Fibroblast of the aortic adventitia (primary cell): ENCODE measurements at places on chromosomes 2 and 18. TPM values are rescaled to one million over a fixed set of nuclear protein-coding genes. Genes with fewer than 3 reads are reported as not detected.

LHCGR gene
- 0.25 TPM in 1 of 2 replicates, not detected in the other for total RNA-seq

GKN2 gene
- not detected in 2 replicates for total RNA-seq

CYS1 gene
- total RNA-seq, result 3.2 and 7.0 TPM in 2 replicates

HOXD8 gene
- total RNA-seq, result 0.45 and 0.49 TPM in 2 replicates

HK2 gene
- 20.0 and 35.4 TPM in 2 replicates for total RNA-seq

STK11IP gene
- 11.7 and 12.3 TPM in 2 replicates for total RNA-seq

DQX1 gene
- total RNA-seq, result 0.27 TPM in 1 of 2 replicates, not detected in the other

TRIB2 gene
- 39.9 and 112 TPM in 2 replicates for total RNA-seq

USP37 gene
- 14.8 and 16.1 TPM in 2 replicates for total RNA-seq

DSG1 gene
- not detected in 2 replicates for total RNA-seq

MATN3 gene
- 0.82 and 1.1 TPM in 2 replicates for total RNA-seq

FAM237A gene
- not detected in 2 replicates for total RNA-seq

LOXHD1 gene
- not detected in 2 replicates for total RNA-seq

THOC1 gene
- 55.4 and 104 TPM in 2 replicates for total RNA-seq

NT5DC4 gene
- not detected in 2 replicates for total RNA-seq

MYCN gene
- not detected in 2 replicates for total RNA-seq

MAP3K20 gene
- total RNA-seq, result 53.1 and 68.2 TPM in 2 replicates

EVX2 gene
- not detected in 2 replicates for total RNA-seq

UGT1A3 gene
- total RNA-seq, result not detected in 2 replicates

DGUOK gene
- total RNA-seq, result 15.3 and 57.7 TPM in 2 replicates

FNDC4 gene
- 7.3 and 45.8 TPM in 2 replicates for total RNA-seq

ZNF396 gene
- 2.0 and 2.4 TPM in 2 replicates for total RNA-seq

CRYBA2 gene
- not detected in 2 replicates for total RNA-seq

SCG2 gene
- total RNA-seq, result 0.63 and 3.4 TPM in 2 replicates

TGFA gene
- total RNA-seq, result not detected in 2 replicates

RUFY4 gene
- total RNA-seq, result not detected in 2 replicates
